ENCODE measurements at places on chromosomes 5 and 9. TPM values are rescaled to one million over a fixed set of nuclear protein-coding genes. Genes with fewer than 3 reads are reported as not detected.

SNX30 gene
- 18.0 TPM for total RNA-seq

NUTM2G gene
- total RNA-seq: not detected

TRPM3 gene
- 0.32 TPM for total RNA-seq

AQP7 gene
- total RNA-seq: 0.34 TPM

PCDHGA7 gene
- 5.7 TPM for total RNA-seq

PTGS1 gene
- total RNA-seq: 18.6 TPM

Data from bronchial smooth muscle cell (primary cell).